B cell (primary cell): ENCODE measurements at places on chromosomes 12 and 14. TPM values are rescaled to one million over a fixed set of nuclear protein-coding genes. Genes with fewer than 3 reads are reported as not detected.

- no peak for DNase-seq
These were observed 76.0 kb upstream of the FZD10 start for GRCh38 chr12:130086248-130086647.

Gene TMEM30B
- 0.09 and 0.19 TPM in 2 replicates for polyA plus RNA-seq

Gene TIMM9
- polyA plus RNA-seq, result 47.0 and 51.0 TPM in 2 replicates

DNA sequence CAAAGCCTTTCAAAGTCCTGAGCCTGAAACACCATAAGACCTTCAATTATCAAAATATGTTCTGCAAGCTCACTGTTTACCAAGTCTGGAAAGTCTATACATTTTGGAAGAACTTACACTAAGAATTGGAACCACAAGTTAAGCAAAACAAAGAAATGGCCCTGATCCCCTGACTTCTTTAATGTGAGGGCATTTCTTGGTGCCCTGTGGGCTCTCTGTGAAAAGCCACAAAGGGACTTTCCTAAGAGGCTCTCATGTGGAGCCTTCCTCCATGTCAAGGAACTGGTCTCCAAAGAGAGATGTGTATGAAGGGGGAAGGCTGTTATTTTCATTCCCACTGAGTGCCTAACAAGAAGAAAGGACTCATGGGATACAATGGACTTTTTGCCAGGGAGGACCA, 13.5 kb upstream of the MYH6 start:
- DNase-seq, result no peak

DNA sequence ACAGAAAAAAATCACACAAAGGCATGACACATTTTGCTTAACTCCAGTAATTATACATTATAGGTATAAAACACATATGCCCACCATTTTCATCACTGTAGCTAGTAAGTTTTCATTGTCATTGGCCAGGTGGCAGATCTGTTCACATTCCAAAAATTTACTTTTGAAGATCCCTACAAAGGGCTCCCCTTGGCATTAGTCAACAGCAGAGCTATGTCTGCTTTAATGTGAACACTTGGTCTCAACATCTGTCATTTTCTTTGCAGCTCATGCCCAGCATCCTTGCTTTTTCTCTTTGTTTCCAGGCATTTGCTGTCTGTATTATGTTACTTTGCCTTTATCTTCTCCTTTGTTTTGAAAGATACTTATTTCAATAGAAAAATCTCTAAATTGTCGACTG, 519.1 kb upstream of the FOXG1 start:
- DNase-seq, result no peak

GRCh38 chr12:2682296-2683251, 112.2 kb upstream of the FKBP4 start:
- DNase-seq, result peak; percentile 42

Gene IGF1
- polyA plus RNA-seq, result 0.10 and 0.21 TPM in 2 replicates

Gene C12orf54
- not detected in 2 replicates for polyA plus RNA-seq
